GOT3 (cell line): ENCODE measurements at places on chromosomes 2 and 18.

DNA sequence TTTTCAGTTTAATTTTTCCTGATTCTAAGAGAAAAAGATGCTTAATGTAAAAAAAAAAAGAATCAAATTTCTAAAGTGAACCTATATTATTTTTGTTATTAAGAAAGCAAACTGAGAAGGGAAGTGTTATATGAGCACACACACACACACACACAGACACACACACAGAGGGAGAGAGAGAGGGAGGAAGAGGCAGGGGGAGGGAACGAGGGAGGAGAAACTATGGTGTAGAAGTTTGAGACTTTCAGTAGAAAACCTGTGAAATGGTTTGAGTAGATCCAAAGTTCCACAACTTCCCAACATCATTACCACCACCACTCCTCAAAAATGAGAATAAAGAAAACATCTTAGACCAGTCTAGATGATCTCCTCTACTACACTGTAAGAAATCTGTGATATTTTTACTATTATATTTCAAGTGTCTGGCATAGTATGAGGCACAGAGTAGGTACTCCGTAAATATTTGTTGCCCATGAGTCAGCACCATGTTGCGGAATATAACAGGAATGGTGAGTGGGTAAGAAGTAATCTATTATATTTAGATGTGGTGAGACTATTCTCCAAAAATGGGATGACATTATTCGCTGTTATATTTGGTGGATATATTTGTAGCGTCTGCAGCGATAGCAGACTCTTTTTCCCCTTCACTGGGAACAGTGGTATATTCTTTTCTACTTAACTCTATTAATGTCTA lies 149.4 kb upstream of the DNMT3A start:
- DNase-seq = no peak

DNA sequence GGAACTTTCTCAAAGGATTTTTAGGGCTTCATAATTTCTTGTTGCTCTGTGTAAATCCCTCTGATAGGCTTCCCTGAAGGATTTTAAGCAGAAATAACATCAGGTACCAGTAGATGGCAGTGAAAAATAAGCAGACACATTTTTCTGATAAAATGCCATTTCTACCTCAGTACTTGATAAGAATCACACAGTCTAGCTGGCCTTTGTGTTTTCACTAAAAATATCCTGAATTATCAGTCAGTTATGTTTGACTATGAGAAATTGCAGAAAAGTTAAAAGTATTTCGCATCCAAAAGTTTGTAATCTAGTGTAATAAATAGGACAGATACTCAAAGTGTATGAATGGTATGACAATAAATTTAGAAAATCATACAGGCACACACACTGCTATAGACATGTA lies 68.7 kb downstream of the DNAJC10 start:
- DNase-seq = no peak

- DNase-seq = no peak
Measured at GRCh38 chr18:10160251-10160650, 246.4 kb downstream of the VAPA start.

DNA sequence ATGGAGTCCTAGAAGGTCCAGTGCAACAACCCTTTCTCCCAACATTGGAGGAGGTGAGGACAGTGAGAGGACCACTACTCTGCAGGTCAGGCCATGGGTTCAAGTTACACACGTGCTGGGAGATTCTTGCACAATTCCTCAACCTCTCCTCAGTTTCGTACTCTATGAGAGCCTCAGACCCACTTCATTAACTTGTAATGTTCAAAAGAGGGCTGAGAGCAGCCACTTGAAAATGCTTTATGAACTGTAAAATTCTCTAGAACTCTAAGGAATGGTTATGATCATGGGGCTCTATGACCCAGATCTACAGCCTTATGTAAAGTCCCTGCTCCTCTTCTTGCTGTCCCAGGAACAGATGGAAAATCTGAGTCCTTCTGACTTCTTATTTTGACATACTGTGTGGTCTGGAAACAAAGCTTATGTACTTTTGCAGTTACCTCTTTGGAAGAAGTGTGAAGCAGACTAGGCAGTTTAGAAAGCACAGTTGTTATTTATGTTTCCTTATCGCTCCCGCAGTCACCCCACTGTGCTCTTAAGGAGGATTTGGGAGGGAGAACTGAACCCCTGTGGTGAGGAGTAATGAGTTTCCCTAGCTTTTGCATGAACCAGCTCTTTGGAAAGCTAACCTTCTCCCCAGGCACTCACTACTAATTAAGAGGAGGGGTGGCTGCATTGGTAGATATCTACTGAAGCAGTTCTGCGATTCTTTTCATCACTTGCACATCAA lies 296.6 kb downstream of the LRRTM1 start:
- DNase-seq = no peak

GRCh38 chr2:42216694-42217093 lies 47.5 kb downstream of the EML4 start:
- no peak for DNase-seq

DNA sequence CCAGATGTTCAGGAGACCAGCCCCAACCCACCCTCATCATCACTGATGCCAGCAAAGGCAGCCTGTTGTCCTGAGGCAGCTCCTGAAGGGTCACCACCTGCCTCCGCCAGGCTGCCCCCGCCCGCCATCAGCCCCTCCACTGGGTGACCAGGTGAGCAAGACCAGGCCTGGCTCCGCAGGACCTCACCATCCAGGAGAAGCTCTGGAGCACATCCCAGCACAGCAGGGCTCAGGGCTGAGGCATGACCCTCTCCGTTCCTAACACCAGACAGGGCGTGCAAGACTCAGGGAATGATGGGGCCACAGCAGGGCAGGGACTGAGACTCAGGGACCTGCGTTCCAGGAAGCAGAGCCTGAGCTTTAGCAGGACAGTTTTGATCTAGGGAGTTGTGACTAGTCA lies 218.8 kb upstream of the RAB6C start:
- DNase-seq = no peak
